ENCODE measurements at places on chromosomes 2 and 18.

GRCh38 chr2:32937602-32938448 lies 8.9 kb upstream of the LTBP1 start:
- no peak for DNase-seq

DNA sequence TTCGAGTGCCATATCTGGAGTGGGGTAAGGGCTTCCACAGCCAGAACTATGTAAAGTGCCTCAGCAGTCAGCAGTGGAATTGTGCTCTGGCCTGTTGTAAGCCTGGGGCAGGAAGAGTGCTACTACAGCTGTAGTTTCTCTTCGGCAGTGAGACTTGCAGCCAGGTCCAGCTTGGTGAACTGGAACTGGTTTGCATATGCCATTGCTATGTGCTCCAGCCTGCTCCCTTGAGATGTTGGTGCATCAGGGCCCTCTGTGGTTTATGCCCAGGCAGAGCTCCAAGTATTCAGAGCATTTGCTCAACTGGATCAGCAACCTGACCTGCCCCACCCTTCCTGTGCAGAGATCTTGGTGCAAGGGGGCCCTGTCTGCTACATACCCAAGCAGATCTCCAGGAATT lies 47.8 kb downstream of the ZNF804A start:
- DNase-seq, result no peak

- no peak for DNase-seq
Observed at GRCh38 chr18:52045946-52046675, 293.9 kb upstream of the DCC start.

GRCh38 chr2:238285653-238286082 lies 2.7 kb downstream of the PER2 start:
- no peak for DNase-seq

GRCh38 chr2:67996772-67997527 lies 65.9 kb downstream of the C1D start:
- DNase-seq, result no peak

DNA sequence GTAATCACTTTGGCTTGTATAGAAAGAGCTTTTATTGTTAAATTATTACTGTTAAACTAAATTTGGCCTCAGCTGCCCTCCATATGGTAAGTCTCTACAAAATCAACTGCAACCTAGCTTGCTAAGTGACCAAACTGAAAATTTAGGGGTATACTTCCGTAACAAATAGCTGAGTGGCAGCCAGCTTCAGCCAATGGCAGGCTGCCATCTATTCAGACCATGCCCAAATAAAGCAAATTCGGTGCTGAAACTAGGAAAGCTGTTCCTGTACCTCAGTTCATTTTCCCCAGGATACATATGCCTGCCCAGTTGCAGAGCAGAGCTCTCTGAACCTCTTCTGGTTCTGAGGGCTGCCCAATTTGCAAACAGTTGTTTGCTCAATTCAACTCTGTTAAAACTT lies 94.8 kb downstream of the EML6 start:
- no peak for DNase-seq

DNA sequence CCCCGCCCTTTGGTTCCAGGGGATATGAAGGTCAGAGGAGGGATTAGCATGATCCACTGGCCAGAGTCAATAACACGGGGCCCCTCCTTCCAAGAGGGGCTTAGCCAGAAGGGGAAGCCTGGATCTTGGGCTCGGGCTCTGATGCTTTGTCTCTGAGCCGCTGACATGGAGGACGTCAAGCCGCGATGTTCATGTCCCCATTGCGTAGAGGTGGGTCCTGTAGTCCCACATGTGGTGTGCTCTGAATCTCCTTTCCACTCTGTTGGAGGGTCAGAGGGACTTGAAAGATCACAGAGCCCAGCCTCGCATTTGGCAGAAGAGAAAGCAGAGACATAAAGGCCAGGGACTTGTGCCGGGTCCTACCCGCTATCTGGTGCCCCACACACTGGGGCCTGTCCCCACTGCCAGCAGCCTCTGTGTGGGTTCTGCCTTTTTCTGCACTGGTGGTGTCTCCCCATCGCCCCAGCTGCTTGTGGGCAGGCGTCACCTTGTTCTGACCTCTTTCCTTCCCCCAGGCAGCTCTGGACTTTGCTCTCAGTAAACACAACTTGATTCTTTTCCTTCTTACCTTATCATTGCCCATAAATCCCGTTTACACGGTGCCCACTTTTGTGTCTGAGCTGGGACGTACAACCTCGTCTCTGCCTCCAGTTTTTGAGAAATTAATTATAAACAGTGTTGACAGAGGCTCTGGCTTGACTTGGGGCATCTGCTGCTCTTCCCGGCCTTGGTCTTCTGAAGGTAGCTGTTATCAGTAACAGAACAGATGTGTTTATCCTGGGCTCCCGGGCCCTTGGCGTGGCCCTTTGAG lies 48.8 kb downstream of the SH3BP4 start:
- DNase-seq, result peak; percentile 53

- DNase-seq, result no peak
Observed at GRCh38 chr18:6624661-6625311, 104.7 kb upstream of the ARHGAP28 start.

GRCh38 chr2:173264603-173265366 lies 89.9 kb upstream of the CDCA7 start:
- DNase-seq, result no peak

- DNase-seq, result no peak
Observed at GRCh38 chr18:10072671-10073175, 158.9 kb downstream of the VAPA start.

DNA sequence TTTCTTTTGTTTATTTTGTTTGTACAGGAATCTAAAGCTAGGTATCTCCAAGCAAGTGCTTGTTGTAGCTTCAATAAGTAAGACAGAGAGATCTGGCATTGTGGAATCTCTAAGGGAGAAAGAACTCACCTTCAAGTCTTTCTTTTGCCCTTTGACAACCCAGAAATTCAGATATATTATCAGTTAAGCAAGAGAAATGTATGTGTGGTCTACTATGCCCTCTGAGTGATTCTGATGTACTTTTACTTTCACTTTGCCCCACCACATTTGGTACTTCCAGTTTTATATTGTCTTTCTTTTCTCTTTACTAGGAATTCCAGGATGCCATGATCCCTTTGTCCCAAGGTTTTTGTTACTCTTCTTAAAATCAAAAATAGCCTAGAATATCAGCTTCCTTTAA lies 259.6 kb upstream of the PIK3C3 start:
- DNase-seq, result no peak

DNA sequence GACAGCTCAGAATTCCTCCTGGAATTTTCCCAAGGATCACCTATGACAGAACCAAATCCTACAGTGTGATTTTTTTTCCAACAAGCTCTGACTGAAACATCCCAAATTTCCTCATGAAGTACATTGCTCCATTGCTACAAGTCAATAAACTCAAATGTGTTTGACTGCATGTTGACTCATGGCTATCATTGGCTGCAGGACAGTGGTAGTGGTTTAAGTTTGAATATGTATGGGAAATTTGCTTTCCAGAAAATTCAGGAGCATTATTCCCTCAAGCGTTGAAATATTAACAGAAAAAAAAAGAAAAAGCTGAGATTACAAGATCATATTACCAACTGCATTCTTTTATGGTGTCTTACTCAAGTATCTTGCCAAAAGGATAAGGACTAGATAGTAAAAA lies 402.8 kb upstream of the DSEL start:
- no peak for DNase-seq

GRCh38 chr2:230715201-230715600 lies 2.6 kb downstream of the CAB39 start:
- DNase-seq, result no peak

DNA sequence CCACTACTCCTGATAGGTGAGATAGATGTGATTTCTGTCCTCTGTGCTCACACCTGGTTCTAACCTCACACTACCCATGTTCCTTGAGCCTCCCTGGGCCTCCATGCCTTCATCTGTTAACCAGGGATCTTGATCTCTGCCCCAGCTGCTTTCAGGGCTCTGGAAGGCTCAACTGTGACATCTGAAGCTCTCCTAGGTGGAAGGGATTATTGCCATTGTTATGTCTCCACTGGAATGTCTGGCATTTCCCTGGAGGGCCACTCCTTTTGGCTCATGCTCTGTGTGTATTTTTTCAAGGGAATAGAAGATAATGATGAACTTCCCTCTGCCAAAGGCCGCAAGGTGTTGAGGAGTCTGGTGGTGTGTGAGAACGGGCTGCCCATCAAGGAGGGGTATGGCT lies 41.2 kb downstream of the PCARE start:
- no peak for DNase-seq

GRCh38 chr18:65358306-65358705 lies 392.5 kb upstream of the CDH7 start:
- DNase-seq, result no peak
